KBM-7 (cell line): ENCODE measurements at places on chromosomes 6 and 20.
A peak's percentile ranks its signal among the peaks of the same experiment; 100 is the strongest.

- no peak for DNase-seq
Observed at GRCh38 chr6:150312395-150312794, 56.4 kb upstream of the IYD start.

GRCh38 chr20:16553101-16553500 is 20.1 kb downstream of the KIF16B start:
- no peak for DNase-seq

DNA sequence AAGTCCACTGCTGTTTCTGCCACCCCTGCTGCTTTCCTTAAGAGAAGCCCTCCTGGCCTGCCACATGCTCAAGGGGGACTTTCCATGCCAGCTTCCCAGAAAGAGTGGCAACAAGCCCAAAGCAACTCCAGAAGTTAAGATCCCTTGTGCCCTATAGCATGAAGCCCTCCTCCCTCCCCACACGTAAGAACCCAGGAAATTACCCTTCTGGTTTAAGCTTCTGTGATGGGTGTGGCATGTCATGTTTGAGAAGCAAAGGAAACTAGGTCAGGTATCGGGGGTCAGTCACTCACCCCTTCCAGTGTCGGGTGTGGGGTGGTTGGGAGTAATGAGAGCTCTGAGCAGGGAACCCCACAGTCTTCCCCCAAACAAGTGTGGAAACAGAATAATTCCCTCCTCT is 196.1 kb downstream of the LRFN2 start:
- no peak for DNase-seq

GRCh38 chr6:128155826-128156225 is 255.0 kb upstream of the THEMIS start:
- DNase-seq, result no peak

- peak; percentile 99 for DNase-seq
Observed at GRCh38 chr6:37182736-37183590, 13.0 kb downstream of the PIM1 start.

DNA sequence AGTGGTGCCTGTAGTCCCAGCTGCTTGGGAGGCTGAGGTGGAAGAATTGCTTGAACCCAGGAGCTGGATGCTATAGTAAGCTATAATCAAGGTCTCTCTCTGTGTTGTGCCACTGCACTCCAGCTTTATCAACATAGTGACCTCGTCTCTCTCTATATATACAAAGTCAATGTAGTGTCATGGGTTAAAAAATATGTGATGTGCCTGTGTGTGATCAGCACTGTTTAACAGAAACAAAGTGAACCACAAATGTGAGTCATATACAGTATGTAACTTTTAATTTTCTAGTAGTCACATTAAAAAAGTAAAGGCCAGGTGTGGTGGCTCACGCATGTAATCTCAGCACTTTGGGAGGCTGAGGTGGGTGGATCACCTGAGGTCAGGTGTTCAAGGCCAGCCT is 85.3 kb upstream of the RNF24 start:
- DNase-seq, result no peak

DNA sequence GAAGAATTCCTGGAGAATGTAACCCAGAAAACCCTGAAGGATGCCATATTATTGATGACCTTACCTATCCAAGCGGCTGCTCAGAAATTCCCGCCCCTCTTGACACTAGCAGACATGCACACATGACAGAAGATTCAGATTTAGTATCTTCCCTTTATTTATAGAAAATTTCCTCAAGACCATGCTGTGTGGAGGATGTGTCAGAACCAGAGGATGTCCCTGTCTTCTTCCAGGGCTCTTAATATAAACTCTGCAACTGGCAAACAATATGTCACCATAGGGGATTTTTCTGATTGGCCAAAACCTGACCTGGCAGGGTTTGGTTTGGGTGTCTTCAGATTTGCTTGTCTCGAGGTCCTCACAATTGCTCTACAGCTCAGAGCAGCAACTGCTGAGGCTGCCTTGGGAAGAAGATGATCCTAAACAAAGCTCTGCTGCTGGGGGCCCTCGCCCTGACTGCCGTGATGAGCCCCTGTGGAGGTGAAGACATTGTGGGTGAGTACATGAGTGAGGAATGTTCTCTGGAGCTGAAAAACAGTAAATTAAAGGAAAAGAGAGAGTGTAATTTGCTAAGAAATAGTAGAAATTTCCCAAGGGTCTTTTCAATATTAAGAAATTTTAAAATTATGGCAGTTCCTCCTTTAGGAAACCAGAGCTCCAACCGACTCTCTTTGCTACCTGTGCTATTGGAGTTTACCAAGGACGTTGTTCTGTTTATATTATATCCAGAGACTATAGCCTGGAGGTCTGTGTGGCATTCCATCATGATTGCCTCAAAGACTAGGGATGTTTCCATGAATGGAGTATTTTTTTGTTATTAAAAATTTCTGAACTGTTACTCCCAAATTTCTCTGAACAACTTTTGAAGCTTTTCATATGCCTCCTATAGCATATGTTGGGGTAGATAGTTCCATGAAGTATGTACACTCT is at the start of gene HLA-DQA2:
Gene HLA-DQA2, plus strand, starts transcription at position 361 of the 930 bp plus-strand sequence. Its CDS starts 53 bp downstream, at position 414.
- no peak for DNase-seq

DNA sequence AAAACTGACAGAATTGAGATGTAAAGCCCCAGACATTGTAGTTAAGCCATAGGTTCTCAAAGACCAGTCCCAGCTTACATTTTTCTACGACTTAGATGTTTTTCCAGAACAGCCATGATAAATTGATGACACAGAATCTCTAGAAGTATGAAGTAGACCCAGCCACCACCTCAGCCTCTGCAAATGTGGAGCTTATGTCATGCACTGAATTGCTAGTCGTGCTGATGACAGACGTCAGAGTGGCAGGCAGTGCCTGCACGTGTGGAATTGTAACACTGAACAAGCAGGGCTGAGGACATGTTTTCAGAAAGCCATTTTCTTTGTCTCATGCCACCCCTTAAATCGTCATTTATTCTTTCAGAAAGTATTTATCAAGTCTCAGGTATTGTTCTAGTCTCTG is 72.4 kb upstream of the TMEM181 start:
- DNase-seq, result no peak

DNA sequence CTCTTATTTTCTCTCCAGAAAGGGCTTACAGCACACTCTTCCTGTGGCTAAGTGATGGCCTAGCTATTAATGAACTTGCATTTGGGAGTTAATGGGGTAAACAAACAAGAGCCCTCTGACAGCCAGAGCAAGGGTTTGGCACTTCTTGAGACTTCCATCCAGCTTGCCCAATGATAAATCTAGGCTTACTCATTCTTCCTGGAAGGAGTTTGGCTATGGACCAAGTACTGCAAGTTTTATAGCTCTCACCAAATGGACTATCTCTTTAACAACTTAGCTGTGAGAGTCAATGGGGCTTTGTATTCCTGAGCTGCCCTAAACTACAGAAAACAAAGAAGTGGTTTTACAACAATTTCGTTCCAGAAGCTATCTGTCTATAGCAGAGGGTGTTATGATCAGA is 16.7 kb upstream of the PI3 start:
- DNase-seq, result no peak

- DNase-seq, result no peak
Observed at GRCh38 chr6:38786486-38786885, 71.4 kb downstream of the DNAH8 start.

GRCh38 chr20:16609066-16609465 is 35.8 kb upstream of the KIF16B start:
- DNase-seq, result no peak

- DNase-seq, result no peak
Observed at GRCh38 chr6:170057034-170057734, 233.7 kb downstream of the DLL1 start.

GRCh38 chr20:4170621-4171537 is 155.5 kb upstream of the RNF24 start:
- DNase-seq, result no peak

DNA sequence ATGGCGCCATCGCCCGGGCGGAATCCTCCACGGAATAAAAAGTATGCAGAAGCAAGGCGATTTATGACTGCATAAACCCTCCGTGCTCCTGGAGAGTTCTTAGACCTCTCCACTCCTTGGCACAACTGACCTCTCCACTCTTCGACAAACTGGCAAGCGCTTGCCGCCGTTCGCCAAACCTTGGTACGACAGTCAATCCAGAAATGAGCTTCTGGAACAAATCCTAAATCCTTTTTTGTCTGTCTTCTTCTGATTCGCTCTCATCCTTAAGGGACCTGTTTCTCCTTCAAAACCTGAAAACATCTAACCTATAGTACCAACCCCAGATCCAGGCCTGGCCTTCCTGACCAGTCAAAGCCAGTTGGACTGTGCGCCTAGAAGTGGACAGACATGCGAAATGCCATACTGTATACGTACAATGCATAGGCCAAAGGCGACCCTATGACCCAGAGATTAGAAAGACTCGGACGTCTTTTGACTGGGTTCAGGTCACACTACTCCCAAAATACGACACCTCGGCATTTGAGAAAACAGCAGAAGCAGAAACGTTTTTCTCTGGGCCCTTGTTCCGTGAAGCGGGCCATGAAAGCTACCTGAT is 59.4 kb downstream of the TRIM27 start:
- DNase-seq, result no peak

GRCh38 chr6:4902363-4902762 is 101.5 kb downstream of the RPP40 start:
- peak; percentile 47 for DNase-seq

GRCh38 chr6:148501178-148501590 is 158.5 kb downstream of the SASH1 start:
- no peak for DNase-seq

GRCh38 chr6:5778317-5778857 is 228.3 kb downstream of the NRN1 start:
- DNase-seq, result no peak

GRCh38 chr6:20575125-20575524 is 40.9 kb downstream of the CDKAL1 start:
- DNase-seq, result peak; percentile 63

DNA sequence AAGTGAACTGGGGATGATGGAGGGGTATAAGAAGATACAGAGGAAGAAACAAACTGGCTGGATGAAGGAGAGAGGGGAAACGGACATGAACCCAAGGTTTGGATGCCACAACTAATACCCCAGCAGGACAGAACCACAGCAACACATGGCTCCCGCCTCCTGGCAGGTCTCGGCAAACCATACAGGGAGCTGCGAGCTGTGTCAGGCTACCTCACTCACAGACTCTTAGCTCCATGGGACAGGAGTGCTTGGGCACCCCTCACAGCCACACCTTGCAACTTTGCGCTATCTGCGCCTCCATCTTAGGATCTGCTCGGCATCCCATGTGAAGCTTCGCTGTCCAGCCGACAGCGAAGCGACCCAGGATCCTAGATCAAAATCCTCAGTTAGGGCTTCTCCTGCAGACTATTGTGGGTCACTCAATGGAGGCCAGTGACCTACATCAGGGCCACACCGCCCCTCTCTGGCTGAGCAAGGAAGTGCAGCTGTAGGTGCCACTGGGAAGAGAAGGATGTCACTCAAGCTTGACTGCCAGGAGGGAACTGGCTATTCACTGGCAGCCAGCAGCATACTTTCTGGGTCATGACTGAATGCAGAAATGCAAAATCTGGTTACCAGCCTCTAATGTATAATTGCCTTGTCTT is 174.4 kb upstream of the RIN2 start:
- DNase-seq, result peak; percentile 47

- no peak for DNase-seq
Observed at GRCh38 chr6:87767478-87767877, 65.4 kb upstream of the AKIRIN2 start.

DNA sequence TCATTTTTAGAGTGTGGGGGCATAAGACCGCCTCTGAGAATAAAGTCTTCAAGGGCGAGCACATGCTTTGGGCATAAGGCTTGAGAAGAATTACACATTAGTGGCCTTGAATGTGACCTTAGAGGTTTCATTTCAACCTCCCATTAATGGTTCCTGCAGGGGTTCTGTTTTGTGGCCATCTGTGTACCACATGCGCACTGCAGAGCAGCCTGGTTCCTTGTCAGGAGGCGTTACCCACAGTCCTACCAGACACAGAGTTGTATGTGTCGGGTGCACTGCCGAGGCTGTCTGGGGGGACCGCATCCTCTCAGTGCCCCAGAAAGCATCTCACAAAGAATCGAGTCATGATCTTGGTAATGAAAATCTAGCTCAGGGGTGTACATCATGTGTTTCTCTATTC is 115.7 kb downstream of the B3GAT2 start:
- no peak for DNase-seq

DNA sequence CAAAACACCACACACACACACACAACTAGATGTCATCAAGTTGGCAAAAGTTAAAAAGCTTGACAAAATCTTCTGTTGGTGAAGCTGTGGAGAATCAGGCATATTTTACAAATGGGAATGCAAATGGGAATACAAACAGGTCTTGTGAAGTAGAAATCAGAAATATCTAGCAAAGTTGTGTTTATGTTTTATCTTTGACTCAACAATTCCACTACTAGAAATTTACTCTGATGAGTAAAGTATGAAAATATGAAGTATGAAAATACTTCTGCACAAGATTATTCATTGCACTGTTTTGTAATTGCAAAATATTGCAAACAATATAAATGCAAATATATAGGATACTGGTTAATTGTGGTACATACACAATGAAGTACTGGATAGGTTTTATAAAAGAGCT is 1166.0 kb upstream of the GJE1 start:
- no peak for DNase-seq

- DNase-seq, result peak; percentile 65
Observed at GRCh38 chr20:63552481-63553249, 1.3 kb upstream of the FNDC11 start.

- no peak for DNase-seq
Observed at GRCh38 chr20:61477451-61477861, 225.4 kb downstream of the CDH4 start.

GRCh38 chr6:26300828-26301227 is 64.2 kb upstream of the BTN3A2 start:
- DNase-seq, result no peak

DNA sequence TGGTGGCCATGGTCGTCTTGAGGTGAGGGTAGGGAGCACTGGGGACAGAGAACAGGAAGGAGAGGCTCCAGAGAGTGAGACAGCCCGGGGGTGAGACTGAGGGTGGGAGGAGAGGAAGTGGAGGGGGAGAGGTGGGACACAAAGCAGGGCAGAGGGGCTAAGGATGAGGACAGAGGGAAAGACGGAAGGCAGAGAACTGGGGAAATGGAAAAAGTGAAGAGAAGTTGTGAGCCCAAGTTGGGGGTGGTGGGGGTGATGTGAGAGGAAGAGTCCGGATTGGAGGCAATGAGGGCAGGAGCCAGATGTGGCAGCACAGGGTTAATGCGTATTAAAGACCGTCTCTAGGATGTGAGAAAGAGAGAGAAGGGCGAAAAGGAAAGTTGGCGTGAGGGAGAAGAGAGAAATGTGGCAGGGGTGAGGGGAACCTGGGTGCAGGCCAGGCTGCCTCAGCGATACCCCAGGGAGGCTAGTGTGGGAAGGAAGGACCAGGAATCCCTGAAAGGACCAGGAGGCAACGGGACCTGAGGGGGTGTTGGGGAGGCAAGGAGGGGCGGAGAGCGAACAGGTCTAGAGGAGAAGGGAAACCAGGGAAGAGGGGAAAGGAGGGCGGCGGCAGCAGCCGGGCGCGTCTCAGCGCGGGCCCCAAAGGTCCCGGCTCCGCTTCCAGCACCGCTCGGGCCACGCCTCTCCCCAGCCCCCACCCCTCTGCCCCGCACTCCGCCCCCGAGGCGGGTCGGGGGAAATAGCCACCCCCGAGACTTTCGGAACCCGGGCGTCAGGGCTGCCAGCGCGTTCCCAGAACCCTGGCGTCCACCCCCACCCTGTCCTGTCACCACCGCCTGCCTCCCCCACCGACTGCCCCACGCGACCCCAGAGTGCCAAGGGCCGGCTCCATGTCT is at the start of gene PPP1R18:
Gene PPP1R18, minus strand, starts transcription at position 637 of the 899 bp plus-strand sequence. Its CDS starts 627 bp downstream, at position 10.
- peak; percentile 51 for DNase-seq
